Kidney capillary endothelial cell (primary cell): ENCODE measurements at places on chromosomes 7 and 10.

- DNase-seq = no peak
These were observed 132.9 kb downstream of the ATXN7L1 start for GRCh38 chr7:105743351-105744090.

GRCh38 chr7:70805360-70805759 lies 326.6 kb upstream of the GALNT17 start:
- DNase-seq = no peak

DNA sequence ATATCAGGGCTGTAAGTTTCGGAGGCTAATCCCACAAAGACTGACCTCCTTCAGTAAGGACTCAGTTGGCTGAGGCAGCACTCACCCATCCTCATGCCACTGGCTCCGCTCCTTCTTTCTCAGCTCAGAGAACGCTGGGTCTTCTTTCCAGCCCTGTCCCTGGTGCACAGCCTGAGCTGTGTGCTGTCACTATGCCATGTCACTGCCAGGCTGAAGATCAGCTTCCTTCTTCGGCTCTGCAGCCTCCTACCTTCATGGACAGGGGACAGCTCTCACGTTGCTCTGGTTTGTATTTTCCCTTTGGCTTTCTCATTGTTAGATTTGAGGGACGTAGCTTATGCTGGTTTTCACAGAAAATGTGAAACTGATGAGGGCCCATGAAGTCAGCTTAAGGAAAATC lies 437.3 kb downstream of the GLRX3 start:
- no peak for DNase-seq

DNA sequence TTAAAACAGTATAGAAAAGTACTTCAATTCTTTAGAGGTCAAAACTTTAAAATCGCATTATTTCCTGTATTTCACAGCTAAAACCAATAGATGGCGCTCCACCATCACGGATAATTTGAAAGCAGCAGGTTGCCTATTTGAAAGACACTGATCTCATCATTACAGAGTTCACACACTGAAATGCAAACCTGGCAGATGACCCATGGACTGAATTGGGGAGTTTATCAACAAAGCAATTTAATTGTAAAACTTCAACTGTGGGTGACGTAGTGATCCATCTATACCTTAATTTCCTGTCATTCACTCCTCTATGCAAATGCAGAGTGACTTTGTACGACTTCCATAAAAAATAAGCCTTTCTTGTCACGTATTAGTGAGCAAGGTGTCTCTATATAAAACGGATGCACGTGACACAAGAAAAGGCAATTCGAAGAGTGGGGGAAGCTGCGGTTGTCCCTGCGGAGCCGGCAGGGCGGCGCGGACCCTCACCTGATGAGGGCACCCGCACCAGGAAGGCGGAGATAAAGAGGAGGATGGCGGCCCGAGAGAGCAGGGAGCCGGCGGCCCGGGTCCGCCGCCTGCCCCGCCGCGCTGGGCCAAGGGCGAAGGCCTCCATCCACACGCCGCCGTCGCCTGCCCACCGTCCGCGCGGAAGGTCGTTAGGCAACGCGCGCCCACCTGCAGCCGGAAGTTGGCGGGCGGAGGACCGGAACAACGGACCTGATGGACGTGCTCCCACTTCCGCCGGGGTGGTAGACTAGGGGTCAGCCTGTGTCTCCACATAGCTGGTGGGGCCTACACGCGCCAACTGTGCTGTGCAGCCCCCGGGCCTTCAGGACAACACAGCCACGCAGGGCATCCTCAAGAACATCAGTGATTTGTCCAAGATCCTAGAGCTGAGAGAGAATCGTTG lies at the start of gene ZPBP:
Gene ZPBP (minus strand): TSS at position 668 of the 913 bp plus-strand sequence. CDS start 52 bp downstream, at position 616.
- peak; percentile 30 for DNase-seq

- DNase-seq = no peak
These were observed 932 bp downstream of the ESYT2 start for GRCh38 chr7:158828133-158829020.

- DNase-seq = no peak
These were observed 16.0 kb downstream of the TWIST1 start for GRCh38 chr7:19101472-19101871.

DNA sequence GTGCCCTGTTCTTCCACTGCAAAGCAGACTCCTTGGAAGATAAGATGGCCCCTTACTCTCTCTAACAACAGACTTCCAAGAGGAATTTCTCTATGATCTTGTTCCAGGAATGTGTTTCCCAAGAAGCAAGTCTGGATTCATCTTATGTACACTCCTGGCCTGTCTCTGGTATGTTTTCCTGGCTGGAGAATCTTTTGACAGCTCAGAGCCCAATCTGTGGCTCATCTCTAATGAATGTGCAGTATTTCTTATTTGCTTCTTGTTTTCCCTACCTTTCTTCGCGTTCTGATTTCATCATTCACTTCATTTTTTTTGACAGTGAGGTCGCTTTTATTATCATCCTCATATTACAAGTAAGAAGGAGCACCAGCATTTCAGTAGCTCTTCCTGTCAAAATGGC lies 53.0 kb upstream of the PITRM1 start:
- DNase-seq = no peak

- DNase-seq = no peak
These were observed 173.8 kb upstream of the AGR3 start for GRCh38 chr7:17055596-17055995.

DNA sequence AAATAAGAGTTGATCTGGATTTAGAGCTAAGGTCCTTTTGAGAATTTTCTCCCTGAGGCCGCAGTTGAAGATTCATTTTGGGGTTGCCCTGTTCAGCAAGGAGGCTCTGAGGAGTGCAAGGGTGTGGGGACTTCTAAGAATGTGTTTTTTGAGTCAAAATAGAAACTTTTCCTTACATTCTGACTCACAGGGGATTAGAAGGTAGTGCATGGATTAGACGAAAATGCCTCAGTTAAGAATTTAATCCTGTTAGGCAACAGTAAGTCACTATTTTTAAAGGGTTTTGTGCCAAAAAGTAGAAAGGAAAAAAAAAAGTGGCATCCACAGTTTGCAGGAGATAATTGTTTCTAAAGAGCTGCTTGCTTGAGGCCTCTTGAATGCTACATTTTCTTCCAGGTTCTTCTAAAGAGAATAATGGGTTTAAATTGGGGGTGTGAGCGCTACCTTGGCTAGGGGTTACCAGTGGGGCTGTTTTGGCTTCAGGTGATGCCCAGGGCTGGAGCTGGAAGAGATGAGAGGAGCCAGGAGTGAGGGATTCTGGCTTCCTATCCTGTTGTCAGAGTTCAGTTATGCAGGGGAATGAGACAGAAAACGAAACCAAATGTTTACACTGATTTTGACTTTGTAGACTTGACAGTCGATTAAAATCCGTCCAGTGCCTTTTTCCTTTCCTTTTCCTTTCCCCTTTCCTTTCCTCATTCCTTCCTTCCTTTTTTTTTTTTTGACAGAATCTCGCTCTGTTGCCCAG lies 52.9 kb downstream of the BAMBI start:
- DNase-seq = no peak

- DNase-seq = no peak
These were observed 37.3 kb upstream of the TMEM254 start for GRCh38 chr10:80041162-80041561.

- DNase-seq = no peak
These were observed 45.3 kb downstream of the ZNRF2 start for GRCh38 chr7:30329716-30330115.

DNA sequence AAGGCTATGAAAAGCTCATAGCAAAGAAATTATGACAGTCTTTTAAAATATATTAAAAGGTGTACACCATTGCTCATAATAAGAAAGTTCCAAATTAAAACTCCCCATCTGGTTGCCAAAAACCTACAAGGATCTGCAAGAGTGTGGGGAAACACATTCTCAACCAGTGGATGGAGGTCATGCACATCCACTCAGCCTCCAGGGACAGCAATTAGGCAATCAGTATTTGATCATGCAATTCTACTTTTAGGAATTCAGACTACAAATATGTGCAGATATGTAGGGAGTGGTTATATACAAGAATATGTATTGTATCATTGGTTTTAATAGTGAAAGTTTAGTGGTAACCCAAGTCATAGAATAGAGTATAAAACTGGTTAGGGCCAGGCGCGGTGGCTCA lies 157.8 kb downstream of the FGFR2 start:
- no peak for DNase-seq

DNA sequence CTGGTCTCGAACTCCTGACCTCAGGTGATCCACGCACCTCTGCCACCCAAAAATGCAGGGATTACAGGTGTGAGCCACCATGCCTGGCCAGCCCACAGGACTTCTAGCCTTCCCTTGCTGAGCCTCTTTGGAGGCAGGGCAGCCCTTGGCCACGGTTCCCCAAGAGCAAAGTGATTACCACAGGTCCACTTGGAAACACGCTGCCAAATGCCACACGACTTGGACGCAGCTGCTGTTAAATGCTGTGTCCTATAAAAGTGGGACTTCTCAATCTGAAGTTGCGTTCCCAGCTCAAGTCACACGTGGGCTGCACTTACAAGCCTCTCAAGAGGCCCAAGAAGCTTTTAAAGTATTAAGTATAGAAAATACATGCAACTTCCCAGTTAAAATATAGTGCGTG lies 30.1 kb downstream of the CTBP2 start:
- DNase-seq = no peak

- peak; percentile 58 for DNase-seq
These were observed 5.7 kb upstream of the GOT1 start for GRCh38 chr10:99435986-99436638.

DNA sequence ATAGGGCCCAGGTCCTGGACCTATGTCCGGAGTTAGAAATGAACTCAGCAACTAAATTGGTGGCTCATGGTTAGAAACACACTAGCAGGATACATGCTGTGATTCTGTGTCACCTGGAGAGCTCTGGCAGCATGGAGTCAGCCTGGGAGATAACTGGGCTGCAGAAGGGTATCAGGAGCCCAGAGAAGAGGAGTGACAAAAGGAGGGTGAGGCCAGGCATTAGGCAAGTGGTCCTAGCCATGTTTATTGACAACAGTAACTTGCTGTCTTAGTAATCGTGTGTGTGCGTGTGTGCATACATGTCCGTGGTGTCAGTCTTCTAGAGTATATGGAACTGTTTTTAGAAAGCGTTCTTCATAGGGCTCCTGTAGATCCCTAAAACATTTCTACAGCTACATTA lies 157.5 kb upstream of the PHYHIPL start:
- no peak for DNase-seq
